ENCODE measurements at places on chromosomes 6 and 20.

DNA sequence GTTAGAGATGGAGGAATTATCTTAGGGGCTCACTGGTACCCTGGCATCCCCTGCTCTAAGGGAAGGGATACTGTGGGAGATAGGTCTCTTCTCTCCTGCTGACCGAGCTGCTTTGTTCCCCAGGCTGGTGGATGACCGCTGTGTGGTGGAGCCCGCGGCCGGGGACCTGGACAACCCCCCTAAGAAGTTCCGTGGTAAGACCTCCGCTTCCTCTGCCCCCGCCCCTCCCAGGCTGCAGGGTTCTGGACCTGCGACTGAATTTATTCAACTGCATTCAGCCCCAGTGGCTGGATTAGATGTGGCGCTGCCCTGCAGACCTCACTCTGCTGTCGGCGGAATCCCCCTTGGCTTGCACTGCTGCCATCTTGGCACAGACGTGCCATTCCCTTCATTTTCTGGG lies 19.2 kb downstream of the ITPR3 start:
- no peak for DNase-seq

- DNase-seq: peak; percentile 14
Observed at GRCh38 chr6:152094992-152095592, 287.6 kb downstream of the ESR1 start.

- DNase-seq: no peak
Observed at GRCh38 chr6:99882128-99882702, 111.8 kb downstream of the MCHR2 start.

DNA sequence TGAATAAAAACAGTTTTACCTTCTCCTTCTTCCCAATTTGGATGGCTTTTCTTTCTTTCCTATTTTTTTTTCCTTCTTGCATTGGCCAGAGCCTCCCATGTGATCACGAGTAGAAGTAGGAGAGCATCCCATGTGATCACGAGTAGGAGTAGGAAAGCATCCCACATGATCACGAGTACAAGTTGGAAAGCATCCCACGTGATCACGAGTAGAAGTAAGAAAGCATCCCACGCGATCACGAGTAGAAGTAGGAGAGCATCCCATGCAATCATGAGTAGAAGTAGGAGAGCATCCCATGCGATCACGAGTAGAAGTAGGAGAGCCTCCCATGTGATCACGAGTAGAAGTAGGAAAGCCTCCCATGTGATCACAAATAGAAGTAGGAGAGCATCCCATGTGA lies 218.6 kb downstream of the DLL1 start:
- DNase-seq: no peak

GRCh38 chr6:31350196-31351032 lies 6.6 kb downstream of the HLA-B start:
- no peak for DNase-seq

Measured in eye (tissue), 1 donor.